ENCODE measurements at places on chromosomes 3 and 15. TPM values are rescaled to one million over a fixed set of nuclear protein-coding genes. Genes with fewer than 3 reads are reported as not detected.

The SCAANT1 gene
- polyA plus RNA-seq, result not detected

GRCh38 chr15:28944286-28944685, 58.5 kb downstream of the APBA2 start:
- no peak for DNase-seq

The HCLS1 gene
- polyA plus RNA-seq, result 441 TPM

GRCh38 chr3:11287404-11287803, 15.2 kb downstream of the ATG7 start:
- DNase-seq, result no peak

GRCh38 chr3:190989218-190989617, 126.7 kb upstream of the GMNC start:
- DNase-seq, result no peak

The RBP2 gene
- polyA plus RNA-seq, result not detected

- DNase-seq, result no peak
These were observed 61.2 kb upstream of the LRTM1 start for GRCh38 chr3:54988838-54989630.

DNA sequence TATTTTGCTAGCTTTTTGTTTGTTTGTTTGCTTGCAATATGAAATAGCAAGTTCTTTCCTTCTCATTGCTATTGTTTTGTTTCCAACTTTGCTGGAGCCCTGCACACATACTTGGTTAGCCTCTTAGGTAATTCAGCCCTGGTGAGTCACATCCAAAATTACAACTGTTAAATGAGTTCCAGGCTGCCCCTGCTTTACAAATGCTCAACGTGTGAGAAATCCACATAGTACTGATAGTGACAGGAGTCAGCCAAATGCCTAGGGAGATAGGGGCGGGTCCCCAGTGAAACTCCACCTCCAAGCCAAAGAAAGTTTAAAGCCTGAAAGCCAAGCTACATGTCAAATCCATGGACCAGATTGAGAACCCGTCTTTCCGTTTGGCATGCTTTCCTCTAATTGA, 81.3 kb upstream of the RNF7 start:
- DNase-seq, result no peak

DNA sequence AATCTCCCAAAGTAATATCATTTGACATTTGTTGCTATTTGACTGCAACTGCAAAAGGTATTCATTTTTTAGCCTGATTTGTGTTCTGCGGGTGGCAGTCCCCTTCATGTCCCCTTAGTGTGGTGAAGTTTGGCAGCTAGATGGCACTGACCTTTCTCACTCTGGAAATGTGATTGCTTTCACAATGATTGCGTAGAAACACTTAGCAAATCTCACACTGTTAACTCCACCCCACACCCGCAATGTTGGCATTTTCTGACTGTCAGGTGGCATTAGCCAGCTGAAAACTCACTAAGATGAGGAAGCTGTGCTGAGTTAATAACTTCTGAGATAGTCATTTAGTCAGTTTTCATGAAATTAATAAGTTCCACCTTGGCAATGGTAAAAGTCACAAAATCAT, 76.9 kb downstream of the TRIM69 start:
- no peak for DNase-seq

GRCh38 chr3:15276028-15276724, 56.2 kb downstream of the SH3BP5 start:
- DNase-seq, result no peak

- no peak for DNase-seq
These were observed 18.5 kb upstream of the PDHB start for GRCh38 chr3:58452176-58452575.

DNA sequence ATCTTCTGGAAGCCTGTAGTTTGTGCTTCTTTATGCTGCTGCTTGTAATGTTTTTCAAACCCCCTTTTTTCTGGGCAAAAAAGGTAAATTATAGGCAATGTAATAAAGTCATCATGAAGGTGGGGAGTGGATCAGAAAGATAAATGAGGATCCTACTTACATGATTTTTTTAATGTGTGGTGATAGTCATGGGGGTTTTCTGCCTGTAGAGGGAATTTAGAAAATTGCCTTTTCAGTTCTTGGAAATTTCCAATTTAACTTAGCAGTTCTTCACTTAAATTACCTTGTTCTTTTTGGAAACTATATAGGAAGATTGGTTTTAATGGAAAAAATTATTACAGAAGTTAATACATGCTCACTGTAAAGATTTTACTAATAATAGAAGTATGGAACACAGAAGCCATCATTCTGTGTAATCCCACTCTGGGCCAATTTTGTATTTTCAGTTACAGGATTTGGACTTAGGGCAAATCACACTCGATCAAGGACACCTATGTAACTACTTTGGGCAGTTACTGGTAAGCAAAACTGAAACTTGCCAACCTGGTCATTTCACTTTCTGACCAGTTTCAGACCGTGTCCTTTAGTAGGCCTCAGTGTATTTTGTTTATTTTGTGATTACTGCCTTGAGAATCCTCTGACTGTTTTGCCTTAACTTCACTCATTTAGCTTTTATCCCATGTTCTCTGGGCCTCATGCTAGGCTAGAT, 10.5 kb upstream of the SCAANT1 start:
- no peak for DNase-seq

The SLC24A1 gene
- polyA plus RNA-seq, result 2.7 TPM

- DNase-seq, result no peak
These were observed 64.9 kb downstream of the GHSR start for GRCh38 chr3:172383306-172383796.

DNA sequence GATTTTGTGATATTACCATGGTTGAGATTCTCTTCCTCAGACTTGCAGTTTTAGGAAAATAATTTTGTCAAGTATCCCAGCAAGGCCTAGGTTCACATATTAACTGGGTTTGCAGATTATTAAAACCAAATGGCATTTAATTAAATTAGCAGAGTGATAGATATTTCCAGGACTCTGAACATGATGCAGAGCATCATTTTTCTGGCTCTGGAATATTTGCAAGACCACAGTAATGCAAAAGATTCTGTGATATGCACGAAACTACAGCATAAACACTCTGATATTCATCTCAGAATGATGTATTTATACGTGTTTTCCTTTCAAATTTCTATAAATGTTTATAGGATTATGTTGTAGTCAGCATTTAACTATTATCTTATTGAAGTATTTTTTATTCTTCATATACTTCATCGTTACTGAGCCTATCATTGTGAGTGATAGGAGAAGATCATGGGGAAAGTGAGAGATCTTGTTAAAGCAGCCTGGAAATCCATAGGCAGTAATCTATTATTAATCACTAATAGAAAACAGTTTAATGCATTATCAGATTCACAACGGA, 1245.6 kb downstream of the OTOL1 start:
- DNase-seq, result no peak
